ENCODE measurements at places on chromosomes 13 and 19. TPM values are rescaled to one million over a fixed set of nuclear protein-coding genes. Genes with fewer than 3 reads are reported as not detected.

IGSF23 gene
- not detected for total RNA-seq

TMPRSS9 gene
- total RNA-seq: 0.10 TPM

ZNF793 gene
- 0.24 TPM for total RNA-seq

WDR83 gene
- total RNA-seq: 10.2 TPM

ZNF708 gene
- 4.8 TPM for total RNA-seq

C1QTNF9 gene
- not detected for total RNA-seq

PABPC3 gene
- total RNA-seq: 0.12 TPM

TMTC4 gene
- 16.9 TPM for total RNA-seq

ACP4 gene
- total RNA-seq: not detected

ZNF611 gene
- 8.4 TPM for total RNA-seq

MCF2L gene
- total RNA-seq: 7.2 TPM

RGL3 gene
- 3.3 TPM for total RNA-seq

SHISA7 gene
- 0.12 TPM for total RNA-seq

PEG3 gene
- 0.59 TPM for total RNA-seq

R3HDM4 gene
- 19.7 TPM for total RNA-seq

OVOL3 gene
- total RNA-seq: not detected

STOML3 gene
- not detected for total RNA-seq

DNA sequence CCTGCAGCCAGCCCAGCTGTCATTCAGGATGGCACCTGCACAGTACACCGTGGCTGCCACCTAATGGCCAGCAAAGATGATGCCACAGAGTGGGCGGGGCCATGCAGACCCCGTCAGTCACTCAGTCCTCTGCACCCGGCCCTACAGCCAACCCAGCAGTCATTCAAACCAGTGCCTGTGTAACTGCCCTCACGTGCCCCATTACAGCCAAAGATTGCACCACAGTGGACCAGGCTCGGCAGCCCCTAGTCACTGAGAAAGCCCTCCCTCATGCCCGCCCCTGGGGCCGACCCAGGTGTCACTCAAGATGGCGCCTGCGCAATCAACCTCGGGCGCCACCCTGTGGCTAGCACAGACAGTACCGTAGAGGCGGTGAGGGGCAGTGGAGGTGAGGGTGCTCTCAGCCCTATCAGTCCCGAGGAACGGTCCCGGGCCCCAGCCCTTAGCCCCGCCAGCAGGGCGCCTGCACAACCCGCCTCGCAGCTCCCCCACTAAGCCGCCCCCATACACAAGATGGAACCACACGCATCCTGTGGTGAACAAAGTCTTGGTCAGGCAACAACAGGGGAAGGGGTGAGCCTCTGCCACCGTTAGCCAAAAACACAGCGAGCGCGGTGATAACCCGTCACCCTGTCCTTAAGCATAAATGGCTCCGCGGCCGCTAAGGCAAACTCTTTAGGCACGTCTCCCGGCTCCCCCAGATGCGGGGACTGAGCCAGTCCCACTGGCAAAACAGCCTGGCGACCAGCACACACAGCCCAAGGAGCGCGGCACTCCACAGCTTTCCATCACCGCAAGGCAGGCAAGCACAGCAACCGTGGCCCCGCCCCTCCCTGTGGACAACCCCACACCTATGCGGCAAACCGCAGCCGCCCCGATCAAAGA is 2.3 kb downstream of the PEG3 start:
- peak; percentile 31 for DNase-seq

GRCh38 chr13:111897178-111897845 is 169.6 kb upstream of the SOX1 start:
- no peak for DNase-seq

GRCh38 chr13:78030341-78030896 is 111.8 kb upstream of the EDNRB start:
- no peak for DNase-seq

- DNase-seq: peak; percentile 15
Observed at GRCh38 chr19:14516746-14517438, 1.3 kb downstream of the DNAJB1 start.

- peak; percentile 79 for DNase-seq
Observed at GRCh38 chr19:49664171-49665035, 1.3 kb downstream of the IRF3 start.

GRCh38 chr13:24167666-24168391 is 7.3 kb downstream of the SPATA13 start:
- DNase-seq: no peak

DNA sequence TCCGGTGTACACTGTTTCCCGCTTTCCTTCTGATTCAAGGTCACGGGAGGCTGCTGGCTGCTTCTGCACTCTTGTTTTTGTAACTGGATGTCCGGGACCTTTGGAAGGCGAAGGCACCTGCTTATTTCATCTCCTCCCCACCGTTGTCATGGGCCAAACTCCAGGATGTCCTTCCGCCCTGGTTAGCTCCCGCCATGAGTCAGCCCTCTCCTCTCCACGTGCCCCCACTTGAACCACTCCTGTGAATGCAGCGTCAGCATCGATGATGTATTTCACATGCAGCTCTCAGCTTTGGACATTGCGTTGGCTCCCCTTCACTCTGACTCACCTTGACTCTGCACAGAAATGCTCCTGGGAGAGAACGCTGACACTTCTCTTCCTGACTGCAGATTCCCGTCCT is 5.5 kb upstream of the GALP start:
- peak; percentile 73 for DNase-seq

GRCh38 chr13:110912651-110913051 is 2.2 kb downstream of the ANKRD10 start:
- peak; percentile 59 for DNase-seq

DNA sequence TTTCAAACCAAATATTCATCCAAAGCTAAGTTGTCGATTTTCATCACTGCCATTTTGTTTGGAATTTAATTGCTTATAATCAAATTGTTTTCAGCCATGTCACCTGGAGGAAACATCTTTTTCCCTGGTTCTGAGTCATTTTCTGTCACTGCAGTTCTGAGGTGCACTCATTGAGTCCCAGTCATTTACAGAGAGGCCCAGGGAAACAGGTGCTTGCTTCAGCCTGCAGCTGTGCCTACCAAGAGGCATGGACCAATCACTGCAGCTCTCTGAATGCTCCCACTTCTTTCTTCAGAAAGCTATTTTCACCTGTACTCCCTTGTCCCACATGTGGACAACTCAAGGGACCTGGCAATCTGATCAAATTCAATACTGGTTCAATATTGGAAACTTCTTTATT is 308.1 kb downstream of the COG6 start:
- no peak for DNase-seq

DNA sequence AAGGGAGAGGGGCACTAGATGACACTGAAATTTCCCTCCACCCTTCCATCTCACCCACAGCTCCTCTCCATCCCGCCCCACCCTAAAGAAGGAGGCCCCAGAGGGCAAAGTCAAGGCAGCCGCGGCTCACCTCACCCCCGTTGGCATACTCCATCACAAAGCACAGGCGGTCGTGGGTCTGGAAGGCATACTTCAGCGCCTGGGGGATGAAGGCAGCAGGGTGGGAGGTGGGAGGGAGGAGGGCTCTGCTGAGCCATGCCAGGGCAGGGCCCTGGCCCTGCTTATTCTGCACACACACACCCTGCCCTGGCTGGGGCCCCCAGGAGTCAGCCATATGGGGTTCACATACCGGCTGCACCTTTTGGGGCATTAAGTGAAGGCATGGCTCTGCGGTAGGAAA is 12.3 kb upstream of the CCNP start:
- DNase-seq: no peak

DNA sequence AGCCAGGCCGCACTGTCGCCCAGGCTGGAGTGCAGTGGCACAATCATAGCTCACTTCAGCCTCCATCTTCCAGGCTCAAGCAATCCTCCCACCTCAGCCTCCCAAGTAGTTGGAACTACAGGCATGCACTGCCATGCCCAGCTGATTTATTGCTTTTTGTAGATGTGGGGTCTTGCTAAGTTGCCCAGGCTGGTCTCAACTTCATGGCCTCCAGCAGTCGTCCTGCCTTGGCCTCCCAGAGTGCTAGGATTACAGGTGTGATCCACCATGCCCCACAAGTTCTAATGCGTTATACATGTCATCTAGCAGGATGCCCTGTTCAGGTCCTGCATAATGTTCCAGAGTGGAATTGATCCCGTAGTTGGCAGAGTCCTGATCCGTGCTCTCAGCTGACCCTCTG is 4.6 kb downstream of the C19orf53 start:
- no peak for DNase-seq

DNA sequence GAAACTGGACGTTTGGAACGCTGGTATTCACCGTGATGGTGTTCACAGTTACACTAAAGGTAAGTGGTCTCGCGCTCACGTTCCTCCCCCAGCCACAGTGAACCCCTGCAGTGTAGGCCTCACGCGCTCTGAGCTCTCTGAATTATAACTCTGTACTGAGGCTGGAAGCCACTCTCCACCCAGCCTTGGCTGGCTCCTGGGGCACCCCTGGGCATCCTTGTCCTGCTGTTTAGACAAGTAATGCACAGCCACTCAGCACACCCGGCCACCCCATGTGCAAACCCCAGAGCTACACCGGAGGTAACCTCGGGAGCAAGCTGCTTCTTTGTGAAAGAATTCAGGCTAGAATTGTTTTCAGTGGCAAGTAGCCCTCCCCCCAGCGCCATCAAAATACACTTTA is 97.3 kb upstream of the MCF2L start:
- no peak for DNase-seq

DNA sequence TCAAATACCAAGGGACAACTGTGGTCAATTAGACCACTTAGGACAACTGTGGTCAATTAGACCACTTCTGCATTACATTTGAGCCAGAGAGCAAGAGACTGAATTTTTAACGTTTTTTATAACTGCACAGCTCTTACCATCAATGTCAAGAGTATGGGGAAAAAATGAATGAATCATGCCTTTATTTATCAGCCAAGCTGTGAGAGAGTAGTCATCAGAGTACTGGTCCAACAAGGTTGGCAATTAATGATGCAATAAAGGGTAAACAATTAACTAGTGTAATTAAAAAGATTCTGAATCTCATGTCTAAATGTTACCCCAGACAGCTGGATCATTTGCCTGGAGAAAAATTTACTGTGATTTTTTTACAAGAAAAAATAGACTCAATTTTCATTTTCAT is 381.1 kb downstream of the LIG4 start:
- DNase-seq: no peak

- DNase-seq: no peak
Observed at GRCh38 chr19:937259-937694, 11.4 kb downstream of the ARID3A start.

- no peak for DNase-seq
Observed at GRCh38 chr19:30063650-30064347, 121.8 kb downstream of the URI1 start.

DNA sequence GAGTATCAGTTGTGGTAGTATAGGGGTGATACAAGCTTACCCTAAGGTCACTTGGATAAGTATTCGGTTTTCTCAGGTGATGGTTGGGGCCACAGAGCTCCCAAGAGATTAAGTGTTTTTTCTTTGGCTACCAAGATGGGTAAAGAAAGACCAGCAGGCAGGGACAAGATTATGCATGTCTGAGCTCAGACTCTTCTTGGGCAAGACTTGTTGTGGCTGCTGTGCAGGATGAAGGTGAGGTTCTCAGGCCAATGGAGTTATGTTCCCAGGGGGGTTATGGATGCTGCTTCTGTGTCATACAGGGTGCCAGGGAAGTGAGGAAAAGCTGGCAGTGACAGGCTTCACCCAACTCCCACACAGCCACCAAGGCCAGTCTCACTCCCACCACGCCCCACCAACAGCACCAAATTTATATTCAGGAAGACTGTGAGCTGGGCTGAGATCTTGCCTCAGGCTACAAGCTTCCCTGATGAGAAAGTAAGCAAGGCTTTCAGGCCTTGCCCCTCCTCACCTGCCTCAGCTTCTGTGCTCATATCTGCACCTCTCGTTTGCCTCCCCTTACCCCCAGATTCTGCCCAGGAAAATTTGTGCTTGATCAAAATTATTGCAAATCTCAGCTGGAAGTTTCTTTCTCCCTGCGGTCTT is 511.8 kb upstream of the SLITRK1 start:
- no peak for DNase-seq

DNA sequence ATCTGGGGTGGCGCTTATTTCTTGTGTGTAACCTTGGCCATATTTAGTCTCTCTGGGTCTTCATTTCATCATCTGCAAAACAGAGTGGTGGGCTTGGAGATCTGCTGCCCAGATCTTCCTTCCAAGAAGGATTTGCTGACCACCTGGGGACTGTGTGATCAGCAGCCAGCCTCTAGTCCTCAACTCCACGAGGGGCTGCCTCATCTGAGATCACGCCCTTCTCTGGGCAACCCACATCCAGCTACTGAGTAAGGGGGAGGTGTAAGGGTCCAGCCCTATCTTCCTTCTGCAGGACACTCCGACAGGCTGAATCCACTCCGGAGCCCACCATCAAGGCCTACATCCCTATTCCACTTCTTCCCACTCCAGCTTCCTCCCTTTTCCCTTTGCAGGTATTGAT is 57.9 kb downstream of the CHST8 start:
- no peak for DNase-seq

- DNase-seq: no peak
Observed at GRCh38 chr13:26440111-26440510, 117.4 kb upstream of the WASF3 start.

- no peak for DNase-seq
Observed at GRCh38 chr19:28327905-28328304, 885.0 kb downstream of the UQCRFS1 start.

GRCh38 chr13:88674841-88675240 is 1003.7 kb downstream of the SLITRK5 start:
- DNase-seq: no peak

- peak; percentile 55 for DNase-seq
Observed at GRCh38 chr19:33998302-33998701, 174.0 kb upstream of the LSM14A start.

- DNase-seq: no peak
Observed at GRCh38 chr13:97875911-97876310, 77.6 kb upstream of the IPO5 start.

DNA sequence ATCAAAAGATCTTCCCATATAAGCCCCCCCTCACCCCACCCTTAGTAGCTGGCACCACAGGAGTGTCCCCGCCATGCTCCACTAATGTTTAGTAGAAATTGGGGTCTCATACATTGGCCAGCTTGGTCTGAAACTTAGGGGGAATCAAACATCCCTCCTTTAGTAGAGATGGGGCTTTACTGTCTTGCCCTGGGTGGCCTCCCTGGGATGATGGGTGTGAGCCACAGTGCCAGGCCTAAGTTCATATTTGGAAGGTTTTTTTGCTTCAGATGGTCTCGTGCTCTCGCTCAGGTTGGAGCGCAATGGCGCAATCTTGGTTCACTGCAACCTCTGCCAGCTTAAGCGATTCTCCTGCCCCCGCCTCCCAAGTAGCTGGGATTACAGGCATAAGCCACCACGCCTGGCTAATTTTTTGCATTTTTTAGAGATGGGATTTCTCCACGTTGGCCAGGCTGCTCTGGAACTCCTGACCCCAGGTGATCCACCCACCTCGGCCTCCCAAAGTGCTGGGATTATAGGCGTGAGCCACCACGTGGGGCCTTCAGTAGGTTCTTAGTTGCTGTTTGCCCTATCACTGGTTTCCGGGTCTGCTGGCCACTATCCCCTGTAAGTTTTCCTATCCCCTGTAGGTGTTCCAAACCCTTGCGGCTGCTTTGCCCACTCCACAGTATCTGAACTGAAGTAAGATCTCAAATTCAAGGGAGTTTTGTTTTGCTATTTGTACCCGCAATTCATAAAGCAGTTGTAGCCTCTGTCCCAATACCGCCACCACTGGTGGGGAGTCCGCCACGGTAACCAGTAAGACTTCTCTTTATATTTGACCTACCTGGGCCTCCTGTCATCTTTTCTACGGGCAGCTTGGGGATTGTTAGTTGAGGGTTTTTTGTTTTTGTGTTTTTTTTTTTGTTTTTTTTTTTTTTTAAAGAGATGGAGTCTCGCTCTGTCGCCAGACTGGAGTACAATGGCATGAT is 34.1 kb downstream of the NLRP12 start:
- DNase-seq: no peak

All from RPMI7951 (cell line).